Upper lobe of left lung (tissue), 6 donors: ENCODE measurements at places on chromosomes 1 and 21. TPM values are rescaled to one million over a fixed set of nuclear protein-coding genes. Genes with fewer than 3 reads are reported as not detected.
A peak's percentile ranks its signal among the peaks of the same experiment; 100 is the strongest.

Gene SLAMF8
- total RNA-seq, result 12.1 TPM

DNA sequence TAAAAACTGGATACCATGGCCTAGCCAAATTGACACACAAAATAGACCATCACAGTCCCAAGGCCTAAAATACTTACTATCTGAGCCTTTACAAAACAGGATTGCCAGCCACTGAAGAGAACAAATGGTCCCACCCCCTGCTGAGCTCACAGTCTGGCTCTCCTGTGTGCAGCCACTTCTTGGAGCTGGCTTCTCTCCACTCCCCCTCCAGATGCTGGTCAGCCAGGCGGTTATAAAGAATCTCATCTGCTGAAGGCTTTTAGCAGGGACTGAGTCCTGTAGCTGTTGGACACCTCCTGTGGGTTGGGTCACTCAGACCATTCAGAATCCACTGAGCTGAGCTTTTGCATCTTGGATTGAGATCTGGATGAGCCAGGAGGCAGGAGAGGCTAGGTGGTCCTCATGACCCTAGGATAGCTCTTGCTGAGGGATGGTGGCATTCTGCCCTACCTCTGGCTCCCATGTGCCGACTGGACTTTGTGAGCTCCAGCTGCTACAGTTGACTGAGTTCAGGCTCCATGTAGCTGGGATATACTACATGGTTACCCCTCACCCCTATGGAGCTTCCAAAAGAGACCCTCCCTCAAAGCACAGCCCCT is 16.1 kb downstream of the OXCT2 start:
- no peak overlapping the region for H3K4me3 ChIP-seq
- H3K27me3 ChIP-seq, result no peaks in the 10 kb centered on the region
- H3K4me1 ChIP-seq, result no peaks in the 10 kb centered on the region
- H3K27ac ChIP-seq, result no peak overlapping the region
- DNase-seq, result no peak

GRCh38 chr1:23528250-23528978 is 2.6 kb downstream of the E2F2 start:
- DNase-seq, result peak; percentile 93
- no peaks in the 10 kb centered on the region for H3K27me3 ChIP-seq
- H3K4me1 ChIP-seq, result peaks cover 79% of the 10 kb centered on the region
- no peak overlapping the region for H3K4me3 ChIP-seq
- H3K27ac ChIP-seq, result peak overlapping the region; percentile 70

DNA sequence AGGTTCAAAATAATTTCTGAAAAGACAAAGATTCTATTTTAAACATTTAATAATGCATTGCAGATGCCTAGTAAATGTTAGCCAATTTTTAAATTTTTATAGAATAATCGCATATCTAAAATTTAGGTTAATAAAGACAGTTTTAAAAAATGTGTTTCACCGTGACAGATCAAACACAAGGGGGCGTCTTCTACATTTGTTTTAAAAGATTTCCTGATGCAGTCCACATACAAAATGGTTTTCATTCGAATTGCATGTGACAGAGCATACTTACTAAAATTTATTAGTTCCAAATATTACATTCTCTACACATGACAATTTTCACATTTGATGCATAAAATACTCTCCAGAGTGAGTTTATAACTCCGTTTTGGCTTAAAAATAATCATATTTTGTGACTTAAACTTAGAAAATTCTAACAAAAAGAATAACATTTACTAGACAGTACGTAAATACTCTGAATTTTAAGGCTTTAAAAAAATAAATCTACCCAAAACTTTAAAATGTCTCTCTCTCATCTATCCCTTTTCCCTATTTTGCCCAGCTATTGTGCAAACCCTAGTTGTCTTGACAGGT is 75.5 kb downstream of the ADAMTS1 start:
- H3K4me3 ChIP-seq, result no peak overlapping the region
- H3K27me3 ChIP-seq, result no peaks in the 10 kb centered on the region
- DNase-seq, result no peak
- H3K36me3 ChIP-seq, result no peaks in the 10 kb centered on the region
- H3K4me1 ChIP-seq, result no peaks in the 10 kb centered on the region
- H3K27ac ChIP-seq, result no peak overlapping the region

Gene SSBP3
- 27.1 TPM for total RNA-seq

Gene PLA2G2A
- 0.76 TPM for total RNA-seq

Gene S100A8
- 842 TPM for total RNA-seq

DNA sequence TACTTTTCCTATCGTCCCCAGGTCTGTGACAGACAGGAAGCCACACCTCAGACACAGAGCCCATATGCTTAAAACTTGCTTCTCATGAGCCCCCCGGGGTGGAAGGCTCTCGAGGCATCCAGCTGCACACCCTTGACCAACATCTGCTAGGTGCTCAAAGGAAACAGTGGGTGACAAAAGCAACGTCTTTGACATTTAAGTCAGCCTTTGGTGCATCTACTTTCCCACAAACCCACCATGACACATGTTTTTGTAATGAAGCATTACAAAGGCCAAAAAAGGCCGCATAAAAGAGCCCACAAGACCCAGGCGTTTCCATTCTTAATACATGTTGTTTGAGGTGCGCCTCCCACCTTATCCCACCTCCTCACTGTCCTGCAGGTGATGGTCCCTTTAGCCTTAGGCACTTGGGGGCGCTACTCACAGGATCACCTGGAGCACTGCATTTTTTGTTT is 11.8 kb upstream of the FASLG start:
- no peak for DNase-seq
- no peaks in the 10 kb centered on the region for H3K36me3 ChIP-seq
- H3K27me3 ChIP-seq, result no peaks in the 10 kb centered on the region
- no peak overlapping the region for H3K27ac ChIP-seq

GRCh38 chr1:211788626-211789025 is 41.9 kb downstream of the LPGAT1 start:
- H3K4me1 ChIP-seq, result peaks cover under 1% of the 10 kb centered on the region
- no peak overlapping the region for H3K4me3 ChIP-seq
- no peak for DNase-seq

GRCh38 chr1:14982029-14982428 is 171.5 kb upstream of the TMEM51 start:
- H3K27me3 ChIP-seq, result no peaks in the 10 kb centered on the region
- H3K27ac ChIP-seq, result no peak overlapping the region
- DNase-seq, result no peak
- peaks cover 9% of the 10 kb centered on the region for H3K4me1 ChIP-seq

GRCh38 chr21:34201001-34201400 is 127.6 kb downstream of the MRPS6 start:
- peak; percentile 42 for DNase-seq
- H3K4me3 ChIP-seq, result no peak overlapping the region
- peak overlapping the region; percentile 75 for H3K27ac ChIP-seq
- no peaks in the 10 kb centered on the region for H3K27me3 ChIP-seq
- H3K4me1 ChIP-seq, result peaks cover 49% of the 10 kb centered on the region
- H3K36me3 ChIP-seq, result no peaks in the 10 kb centered on the region

- no peaks in the 10 kb centered on the region for H3K36me3 ChIP-seq
- DNase-seq, result peak; percentile 85
- peak overlapping the region; percentile 73 for H3K27ac ChIP-seq
- peaks cover 29% of the 10 kb centered on the region for H3K4me1 ChIP-seq
- no peak overlapping the region for H3K4me3 ChIP-seq
These were observed 4.3 kb upstream of the FGGY start for GRCh38 chr1:59292562-59292961.

DNA sequence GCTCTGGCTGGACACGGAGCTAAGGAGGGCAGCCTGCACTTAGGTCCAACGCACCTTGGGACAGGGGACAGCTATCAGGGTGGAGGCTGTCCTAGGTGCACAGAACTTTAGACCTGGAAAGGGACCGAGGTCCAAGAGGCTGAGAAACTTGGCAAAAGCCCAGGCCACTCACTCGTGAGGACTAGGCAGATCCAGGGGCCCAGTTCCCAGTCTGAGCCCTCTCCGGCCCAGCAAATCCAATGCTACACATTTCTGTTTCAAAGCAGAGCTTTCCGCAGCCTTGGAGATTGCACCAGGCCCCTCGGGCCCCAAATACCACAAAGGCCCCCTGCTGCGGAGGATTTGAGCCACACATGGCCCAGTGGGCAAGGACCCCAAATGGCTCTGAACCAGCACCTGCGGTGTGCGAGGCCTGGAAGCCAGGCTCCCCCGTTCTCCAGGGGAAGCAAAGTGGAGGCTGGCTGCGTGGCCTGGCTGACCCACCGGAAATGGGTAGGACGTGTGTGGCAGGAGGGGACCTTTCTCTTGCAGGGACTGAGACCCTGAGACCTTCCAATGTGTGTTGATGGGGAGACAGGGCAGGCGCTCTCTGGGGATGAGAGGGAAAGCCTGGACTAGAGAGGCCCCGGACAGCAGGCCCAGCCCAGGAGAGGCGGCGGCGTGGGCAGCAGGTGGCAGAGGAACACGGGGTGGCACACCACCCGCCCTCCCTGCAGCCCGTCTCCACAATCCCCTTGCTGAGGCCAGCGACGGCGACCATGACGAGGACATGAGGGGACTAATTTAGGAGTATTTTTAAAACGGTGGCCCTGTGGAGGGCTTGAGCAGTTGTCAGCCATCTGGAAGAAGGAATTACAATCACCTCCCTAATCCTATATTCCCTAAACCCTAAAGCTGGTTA is 118.7 kb downstream of the CASZ1 start:
- peak overlapping the region; percentile 80 for H3K27ac ChIP-seq
- H3K27me3 ChIP-seq, result no peaks in the 10 kb centered on the region
- H3K4me1 ChIP-seq, result peaks cover 81% of the 10 kb centered on the region
